GM12864 (cell line): ENCODE measurements at places on chromosomes 1 and 21.

GRCh38 chr1:43881415-43881814 is 52.2 kb upstream of the ARTN start:
- DNase-seq = no peak

DNA sequence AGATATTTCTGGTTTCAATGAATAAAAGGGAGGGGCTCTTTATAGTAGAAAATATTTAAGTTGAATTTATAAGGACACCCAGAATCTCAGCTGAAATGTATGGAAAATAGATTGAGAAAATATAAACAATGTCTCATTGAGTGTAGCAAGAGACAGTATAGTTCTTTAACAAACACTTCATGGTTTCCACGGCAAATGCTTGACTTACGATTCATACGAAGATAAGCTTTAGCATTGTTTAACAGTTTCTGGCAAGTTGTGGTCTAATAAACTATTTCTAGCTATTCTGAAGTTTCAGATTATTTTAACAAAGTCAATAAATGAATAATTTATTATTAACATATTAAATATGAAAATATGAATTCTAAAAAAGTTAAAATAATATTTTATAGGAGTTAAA is 1419.4 kb downstream of the KCNT2 start:
- no peak for DNase-seq

- DNase-seq = no peak
Observed at GRCh38 chr1:150376110-150376509, 12.2 kb downstream of the RPRD2 start.

- DNase-seq = no peak
Observed at GRCh38 chr1:226723657-226724532, 15.2 kb downstream of the ITPKB start.

DNA sequence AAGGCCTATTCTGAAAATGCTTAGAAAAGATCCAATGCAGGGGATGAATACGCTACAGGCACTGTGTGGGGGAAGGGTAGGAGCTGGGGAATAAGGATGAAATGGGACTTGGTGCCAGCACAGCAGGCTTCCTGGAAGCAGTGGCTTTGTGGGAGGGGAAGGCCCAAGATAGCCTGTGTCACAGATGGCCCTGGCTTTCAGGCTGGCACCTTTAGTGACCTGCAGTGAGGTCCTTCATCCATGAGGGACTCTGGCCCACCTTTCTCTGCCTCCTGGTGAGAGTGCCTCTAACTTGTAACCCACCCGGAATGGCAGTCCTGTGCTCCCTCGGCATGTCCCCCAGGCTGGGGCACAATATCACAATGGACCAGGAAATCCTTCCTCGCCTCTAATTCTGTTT is 919 bp downstream of the CHI3L1 start:
- DNase-seq = no peak

DNA sequence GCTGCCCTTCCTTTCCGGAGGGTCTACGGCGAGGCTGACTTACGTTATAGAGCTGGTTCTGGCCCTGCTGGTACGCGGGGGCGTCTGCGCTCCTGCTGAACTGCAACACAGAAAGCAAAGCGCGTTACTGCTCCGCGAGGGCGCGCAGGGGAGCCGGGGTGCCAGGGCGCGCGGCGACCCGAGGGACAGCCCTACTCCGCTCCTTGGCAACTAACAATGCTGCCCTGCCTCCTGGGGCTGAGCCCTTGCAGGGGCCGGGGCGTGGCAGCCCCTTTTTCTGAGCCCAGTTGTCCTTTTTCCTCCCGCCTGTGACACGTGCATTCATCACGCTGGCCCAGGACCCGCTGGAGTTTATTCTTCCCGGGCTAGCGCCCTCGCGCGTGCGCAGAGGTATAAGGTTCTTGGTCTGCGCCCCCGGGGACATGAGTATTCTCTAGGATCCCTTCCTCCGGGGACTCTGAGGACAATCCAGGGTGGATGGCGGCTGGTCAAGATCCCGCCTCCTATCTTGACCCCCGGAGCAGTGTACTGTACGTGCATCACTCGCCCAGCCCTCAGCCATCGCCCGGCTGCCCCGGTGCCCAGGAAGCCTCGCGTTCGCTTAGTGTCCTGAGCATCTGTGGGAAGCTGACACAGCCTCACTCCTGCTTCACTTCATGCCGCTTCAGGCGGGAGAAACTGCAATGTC is 78.9 kb downstream of the CD247 start:
- DNase-seq = no peak

- DNase-seq = no peak
Observed at GRCh38 chr1:43238085-43238484, 31.7 kb upstream of the TMEM125 start.

- no peak for DNase-seq
Observed at GRCh38 chr1:37974567-37974966, 15.3 kb downstream of the SF3A3 start.

- no peak for DNase-seq
Observed at GRCh38 chr1:208028526-208028925, 117.6 kb upstream of the CD34 start.

- no peak for DNase-seq
Observed at GRCh38 chr1:168629466-168629865, 53.1 kb downstream of the XCL1 start.

DNA sequence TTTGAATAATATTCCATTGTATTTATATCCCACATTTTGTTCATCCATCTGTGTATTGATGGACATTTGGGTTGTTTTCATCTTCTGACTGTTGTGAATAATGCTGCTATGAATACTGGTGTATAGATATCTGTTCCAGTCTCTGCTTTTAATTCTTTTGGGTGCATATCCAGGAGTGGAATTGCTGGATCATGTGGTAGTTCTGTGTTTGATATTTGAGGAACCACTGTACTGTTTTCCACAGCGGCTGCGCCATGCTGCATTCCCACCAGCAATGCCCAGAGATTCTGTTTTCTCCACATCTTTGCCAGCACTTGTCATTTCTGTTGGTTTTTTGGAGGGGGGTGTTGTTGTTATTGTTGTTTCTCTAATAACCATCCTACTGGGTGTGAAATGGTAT is 131.6 kb upstream of the KIF26B start:
- no peak for DNase-seq

GRCh38 chr1:118147522-118147921 is 37.5 kb downstream of the SPAG17 start:
- DNase-seq = no peak

DNA sequence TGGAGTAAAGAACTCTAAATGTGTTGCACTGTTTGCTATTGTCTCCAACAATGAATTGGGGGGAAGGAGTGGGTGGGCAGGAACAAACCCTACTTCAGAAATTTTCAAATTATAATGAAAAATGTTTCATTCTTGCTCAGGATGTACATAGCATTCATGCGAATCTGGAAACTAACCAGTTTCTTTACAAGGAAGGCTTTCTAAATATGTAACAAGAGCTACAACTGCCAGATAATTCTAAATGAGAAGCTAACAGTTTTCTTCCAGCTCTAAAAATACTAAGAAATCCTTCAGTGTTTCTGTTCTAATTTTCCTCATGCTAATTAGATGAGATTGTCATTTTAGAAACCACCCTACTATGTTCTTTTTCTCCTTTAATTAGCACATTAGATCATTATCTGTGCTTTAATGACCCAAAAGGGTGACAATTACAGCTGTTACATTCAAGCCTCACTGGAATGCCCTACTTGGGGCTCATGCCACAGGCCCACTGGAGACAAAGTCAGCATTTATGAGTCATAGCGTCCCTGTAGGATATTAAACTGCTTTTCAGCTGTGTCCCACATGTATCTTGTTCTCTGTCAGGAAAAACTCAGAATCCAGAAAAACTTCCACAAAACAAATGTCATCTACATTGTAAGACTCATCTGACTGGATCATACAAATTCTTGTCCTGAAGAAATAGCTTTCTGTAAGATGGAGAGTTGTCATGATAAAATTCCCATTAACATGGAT is 804.6 kb upstream of the CXADR start:
- DNase-seq = no peak

GRCh38 chr1:159188375-159188788 is 16.3 kb upstream of the ACKR1 start:
- no peak for DNase-seq

GRCh38 chr21:26739189-26739588 is 106.0 kb downstream of the ADAMTS1 start:
- DNase-seq = no peak

DNA sequence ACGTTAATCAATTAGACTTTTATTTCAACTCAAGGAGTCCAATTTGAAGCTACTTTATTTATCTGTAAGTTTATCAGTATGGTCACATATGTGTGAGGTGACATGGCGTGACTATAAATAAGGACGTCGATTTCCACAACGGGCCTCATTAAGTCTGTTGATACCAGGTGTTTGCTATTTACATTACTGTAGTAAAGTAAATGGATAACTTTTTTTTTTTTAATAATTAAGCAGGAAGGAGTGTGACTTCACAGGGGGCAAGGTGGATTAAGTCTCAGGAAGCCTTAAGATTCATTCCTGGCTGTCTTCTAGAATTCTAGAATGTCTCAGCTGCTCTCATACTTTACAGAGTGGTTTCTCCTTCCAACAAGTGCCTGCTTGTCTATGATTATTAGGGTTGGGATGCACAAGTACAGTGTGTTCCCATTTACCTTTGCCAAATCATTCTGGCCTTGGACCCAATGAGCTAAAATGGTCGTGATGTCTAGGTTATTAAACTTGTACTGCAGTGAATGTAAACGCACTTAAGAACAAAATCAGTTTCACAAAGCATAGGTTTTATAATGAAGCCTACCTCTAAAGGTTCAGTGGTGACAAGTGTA is 15.5 kb downstream of the MAP3K7CL start:
- no peak for DNase-seq

- no peak for DNase-seq
Observed at GRCh38 chr1:231786126-231786525, 159.5 kb downstream of the DISC1 start.

- no peak for DNase-seq
Observed at GRCh38 chr21:38847556-38847955, 41.8 kb downstream of the ETS2 start.

DNA sequence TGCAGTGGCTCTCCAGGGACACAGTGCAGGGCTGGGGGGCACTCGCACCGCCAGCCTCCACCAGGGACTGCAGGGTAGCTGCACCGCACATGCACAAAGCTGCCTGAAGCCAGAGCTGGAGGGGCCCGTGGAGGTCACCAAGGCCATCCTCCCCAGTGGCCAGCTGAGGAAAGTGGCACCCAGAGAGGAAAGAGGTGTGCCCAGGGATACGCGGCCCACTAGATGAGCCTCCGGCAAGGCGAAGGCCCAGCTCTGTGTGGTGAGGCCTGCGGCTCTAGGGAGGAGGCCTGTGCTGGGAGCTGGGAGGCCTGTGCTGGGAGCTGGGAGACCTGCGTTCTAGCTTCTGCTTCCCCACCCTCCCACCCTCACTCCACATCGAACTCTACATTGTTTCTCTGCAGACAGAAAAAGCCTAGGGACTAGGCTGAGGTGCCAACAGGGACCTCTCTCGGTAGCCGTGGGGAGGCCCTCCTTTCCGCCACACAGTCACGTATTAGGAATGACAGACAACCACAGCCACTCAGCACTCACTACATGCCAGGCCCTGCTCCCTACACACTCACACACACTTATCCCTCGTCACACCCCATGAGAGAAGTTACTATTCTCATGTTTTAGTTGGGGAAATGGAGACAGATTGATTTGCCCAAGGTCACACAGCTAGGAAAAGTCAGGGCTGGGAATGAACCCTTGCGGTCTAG is 921 bp upstream of the ASCL5 start:
- no peak for DNase-seq

GRCh38 chr1:52943876-52944416 is 16.9 kb downstream of the SCP2 start:
- DNase-seq = no peak

DNA sequence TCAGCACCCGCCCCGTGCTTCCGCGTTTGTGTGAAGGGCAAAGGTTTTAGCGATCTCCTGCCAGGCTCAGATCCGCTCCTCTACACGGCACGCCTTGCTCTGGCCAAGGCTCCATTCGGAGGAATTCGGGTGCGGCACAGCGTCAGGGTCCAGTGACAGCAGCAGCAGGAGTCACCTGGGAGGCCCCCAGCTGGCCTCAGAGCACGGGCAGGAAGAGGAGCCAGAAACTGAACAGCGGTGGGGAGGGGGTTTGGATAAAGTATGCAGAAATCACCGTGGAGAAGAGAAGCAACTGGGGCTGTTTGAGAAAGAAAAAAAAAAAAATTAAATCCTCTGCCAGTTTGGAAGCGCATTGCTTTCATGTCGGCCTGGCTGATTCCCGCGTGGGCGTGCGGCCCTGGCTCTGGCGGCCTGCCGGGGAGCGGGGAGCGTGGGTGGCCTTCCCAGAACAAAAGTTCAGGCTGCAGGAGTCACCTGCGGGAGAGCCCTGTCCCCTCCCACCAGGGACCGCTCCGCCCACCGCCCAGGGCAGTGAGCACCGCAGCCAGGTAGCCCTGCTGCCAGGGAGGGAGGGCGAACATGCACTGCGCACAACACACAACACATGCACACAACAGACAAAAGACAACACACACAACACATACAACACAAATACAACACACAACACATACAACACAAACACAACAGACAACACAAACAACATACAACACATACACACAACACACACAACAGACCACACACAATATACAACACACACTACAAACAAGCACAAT is 107.6 kb downstream of the ETS2 start:
- no peak for DNase-seq

GRCh38 chr1:194865383-194865782 is 1679.0 kb upstream of the B3GALT2 start:
- no peak for DNase-seq

GRCh38 chr1:108033550-108033951 is 68.6 kb upstream of the VAV3 start:
- DNase-seq = no peak
